SW 1271 (cell line): ENCODE measurements at places on chromosomes 3 and 15.
A peak's percentile ranks its signal among the peaks of the same experiment; 100 is the strongest.

DNA sequence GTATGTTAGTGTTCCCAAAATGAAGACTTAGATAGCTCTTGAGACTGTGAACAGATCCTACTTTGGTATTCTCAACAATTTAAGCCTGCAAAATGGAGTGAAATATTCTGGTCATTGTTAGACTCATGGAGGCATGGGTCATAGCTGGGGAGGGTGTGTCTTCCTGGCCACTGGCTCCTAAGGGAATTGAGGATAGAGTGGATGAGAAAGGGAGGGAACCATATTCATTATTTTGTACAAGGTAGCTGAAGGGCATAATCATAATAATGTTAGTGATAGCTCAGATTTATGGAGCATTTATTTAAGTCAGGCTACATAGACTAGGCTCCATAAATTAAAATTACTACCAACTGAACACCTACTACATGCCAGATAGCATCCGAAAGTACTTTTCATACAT lies 253.6 kb downstream of the NR1D2 start:
- no peak for DNase-seq

DNA sequence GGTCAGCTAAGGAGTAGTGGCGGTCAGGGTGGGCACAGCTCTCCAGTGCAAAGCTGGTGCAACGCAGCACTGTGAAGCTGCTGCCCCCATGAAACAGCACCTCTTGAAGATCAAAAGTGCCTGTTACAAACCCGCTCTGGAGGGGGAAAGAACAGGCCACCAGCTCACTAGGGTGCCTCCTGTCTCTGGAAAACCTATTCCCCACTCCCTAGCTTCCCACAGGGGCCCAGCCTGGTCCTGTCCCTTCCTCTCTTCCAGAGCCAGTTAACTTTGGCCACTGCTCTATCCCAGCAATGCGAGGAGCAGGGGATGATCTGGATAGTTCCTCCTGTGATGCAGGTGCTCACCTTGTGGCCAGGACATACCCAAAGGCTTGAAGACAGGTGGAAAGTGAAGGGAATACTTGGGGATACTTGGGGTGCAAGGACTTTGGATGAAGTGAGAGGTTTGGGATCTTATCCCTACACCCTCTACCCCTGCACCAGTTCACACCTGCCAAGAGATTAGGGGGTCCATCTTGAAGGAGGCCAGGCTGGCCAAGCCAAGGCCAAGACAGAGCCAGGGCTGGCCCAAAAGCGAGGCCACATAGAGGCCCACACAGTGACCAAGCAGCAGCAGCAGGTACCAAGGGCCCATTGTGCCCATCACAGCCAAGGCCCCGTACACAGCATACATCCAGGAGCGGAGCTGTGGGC lies 4.2 kb downstream of the HHATL start:
- no peak for DNase-seq

DNA sequence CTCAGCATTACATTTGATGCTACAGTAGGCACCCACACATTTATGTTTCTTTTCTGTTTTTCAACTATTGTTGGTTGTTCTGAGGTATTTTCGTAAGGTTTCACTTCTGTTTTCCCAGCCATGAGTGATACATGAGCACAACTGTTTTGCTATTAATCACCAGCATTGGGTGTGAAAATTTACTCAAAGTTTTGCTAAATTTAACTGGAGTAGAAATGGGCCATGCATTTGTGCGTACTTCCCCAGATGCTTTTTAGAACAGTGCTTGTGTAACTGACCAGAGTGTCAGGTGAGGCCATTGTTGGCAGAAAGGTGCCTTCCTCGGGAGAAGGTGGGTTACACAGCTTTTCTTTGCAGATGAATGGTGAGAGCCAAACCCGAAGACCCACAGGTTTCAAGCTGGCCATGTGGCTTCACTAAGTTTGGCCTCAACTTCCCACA lies 70.4 kb downstream of the ST6GAL1 start:
- DNase-seq: no peak

- no peak for DNase-seq
These were observed 151.6 kb upstream of the CTDSPL start for GRCh38 chr3:37709946-37710640.

DNA sequence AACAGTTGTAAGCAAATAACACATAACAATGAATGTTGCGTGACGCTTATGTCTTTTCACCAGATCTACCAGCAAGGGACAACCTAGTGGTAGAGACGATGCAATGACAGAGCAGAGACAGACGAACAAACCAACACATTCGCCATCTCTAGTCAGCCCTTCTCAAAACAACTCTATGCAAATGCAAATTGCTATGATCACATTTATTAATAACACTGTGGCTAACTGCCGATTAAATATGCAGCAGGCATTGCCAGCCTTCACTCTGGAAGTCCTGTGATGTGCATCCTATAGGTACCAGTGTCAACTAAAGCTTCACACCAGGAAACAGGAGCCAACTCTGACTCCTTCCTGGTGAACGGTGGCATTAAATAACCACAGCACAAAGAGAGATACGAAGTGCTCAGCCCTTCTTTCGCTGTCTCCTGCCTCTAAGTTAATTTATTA lies 94.2 kb downstream of the FOXP1 start:
- no peak for DNase-seq

DNA sequence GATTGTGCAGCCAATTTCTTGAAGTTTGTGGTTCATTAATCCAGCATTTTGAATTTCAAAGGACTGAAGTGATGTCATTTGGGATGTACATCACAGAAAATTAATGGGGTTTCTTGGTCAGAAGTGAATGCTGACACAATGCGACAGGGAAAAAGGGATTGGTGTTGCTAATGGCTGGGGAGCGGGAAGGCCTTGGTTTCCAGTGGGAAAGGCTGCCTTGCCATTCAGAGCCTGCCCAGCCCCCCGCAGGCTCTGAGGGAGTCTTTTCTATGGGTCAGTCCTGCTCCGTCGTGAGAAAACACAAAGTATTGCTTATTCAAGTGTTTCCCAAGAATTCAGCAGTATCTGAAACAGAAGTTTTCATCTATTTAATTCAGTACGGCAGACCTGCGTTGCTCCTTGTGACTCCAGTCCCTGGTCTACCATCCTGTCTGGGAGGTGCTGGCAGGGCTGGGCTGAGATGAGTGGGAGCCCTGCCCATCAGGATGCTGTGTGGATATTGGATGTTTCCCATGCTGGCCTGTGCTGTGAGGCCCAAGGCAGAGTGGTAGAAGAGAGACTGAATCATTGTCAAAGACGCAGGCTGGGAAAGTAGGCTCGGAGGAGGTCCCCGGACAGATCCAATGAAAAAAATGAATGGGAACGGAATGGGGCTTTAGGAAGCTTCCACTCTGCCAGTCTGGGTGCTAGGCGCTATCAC lies 111.2 kb upstream of the KLHL25 start:
- no peak for DNase-seq

- DNase-seq: peak; percentile 85
These were observed 51.7 kb upstream of the SLC4A7 start for GRCh38 chr3:27535809-27536392.

- DNase-seq: no peak
These were observed 17.9 kb downstream of the PRKCI start for GRCh38 chr3:170240142-170240541.

GRCh38 chr15:59131969-59132562 lies 27.1 kb downstream of the CCNB2 start:
- DNase-seq: no peak

- no peak for DNase-seq
These were observed 213.7 kb upstream of the ADAMTS9 start for GRCh38 chr3:64901522-64901885.

GRCh38 chr3:17444865-17445264 lies 297.6 kb downstream of the TBC1D5 start:
- no peak for DNase-seq

- no peak for DNase-seq
These were observed 6.1 kb upstream of the NR2E3 start for GRCh38 chr15:71804226-71804625.

DNA sequence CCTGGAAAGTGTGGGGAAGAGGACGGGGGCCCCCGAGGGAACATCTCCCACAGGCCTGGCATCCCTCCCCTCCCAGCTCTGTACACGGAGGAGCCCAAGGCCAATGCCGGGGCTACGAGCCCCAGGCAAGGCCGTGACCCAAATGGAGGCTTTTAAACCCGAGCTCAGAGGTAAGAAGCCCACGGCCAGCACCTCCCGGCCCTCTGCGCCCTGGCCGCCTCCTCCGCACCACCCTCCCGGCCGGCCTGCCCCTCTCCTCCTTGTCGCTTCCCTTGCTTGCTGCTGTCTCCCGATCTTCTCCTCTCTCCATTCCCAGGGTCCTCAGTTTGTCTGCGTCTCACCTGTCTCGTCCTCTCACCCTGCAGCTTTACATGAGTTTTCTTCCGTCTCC lies 1.3 kb downstream of the MUC4 start:
- DNase-seq: no peak

DNA sequence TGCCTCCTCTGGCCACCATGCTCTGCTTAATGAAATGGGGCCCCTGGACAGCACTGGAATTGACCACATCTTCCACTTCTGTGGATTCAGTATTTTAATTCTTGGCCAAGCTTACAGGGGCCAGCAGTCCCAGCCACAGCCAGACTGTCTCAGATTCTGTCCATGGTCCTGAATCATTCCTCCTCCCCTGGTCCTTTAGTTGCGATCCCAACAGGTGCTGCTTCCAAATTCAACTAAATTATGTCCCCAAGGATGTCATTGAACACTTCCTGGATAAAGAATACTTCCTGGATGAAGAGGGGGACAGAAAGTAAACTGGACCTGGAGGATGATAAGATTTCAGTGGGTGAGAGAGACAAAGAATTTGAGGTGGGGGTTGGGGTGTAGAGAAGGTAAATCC lies 111.1 kb upstream of the FOXB1 start:
- DNase-seq: no peak

- DNase-seq: peak; percentile 86
These were observed 36.4 kb upstream of the TRIM71 start for GRCh38 chr3:32781211-32781968.

- DNase-seq: no peak
These were observed 212.8 kb upstream of the EIF1B start for GRCh38 chr3:40096661-40097111.
